ENCODE measurements at places on chromosomes 6 and 20.

DNA sequence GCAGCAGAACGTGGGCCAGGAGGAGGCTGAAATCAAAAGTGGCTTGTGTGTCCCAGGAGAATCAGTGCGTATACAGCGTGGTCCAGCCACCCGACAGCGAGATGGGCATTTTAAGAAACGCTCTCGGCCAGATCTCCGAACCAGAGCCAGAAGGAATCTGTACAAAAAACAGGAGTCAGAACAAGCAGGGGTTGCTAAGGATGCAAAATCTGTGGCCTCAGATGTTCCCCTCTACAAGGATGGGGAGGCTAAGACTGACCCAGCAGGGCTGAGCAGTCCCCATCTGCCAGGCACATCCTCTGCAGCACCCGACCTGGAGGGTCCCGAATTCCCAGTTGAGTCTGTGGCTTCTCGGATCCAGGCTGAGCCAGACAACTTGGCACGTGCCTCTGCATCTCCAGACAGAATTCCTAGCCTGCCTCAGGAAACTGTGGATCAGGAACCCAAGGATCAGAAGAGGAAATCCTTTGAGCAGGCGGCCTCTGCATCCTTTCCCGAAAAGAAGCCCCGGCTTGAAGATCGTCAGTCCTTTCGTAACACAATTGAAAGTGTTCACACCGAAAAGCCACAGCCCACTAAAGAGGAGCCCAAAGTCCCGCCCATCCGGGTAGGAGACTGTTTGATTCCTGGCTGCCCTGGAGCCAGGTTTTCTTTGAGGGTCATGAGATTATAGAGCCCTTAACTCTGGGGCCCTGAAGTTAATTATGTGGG, 75.3 kb downstream of the ASXL1 start:
- no peak for DNase-seq

GRCh38 chr6:1762203-1762602, 152.5 kb downstream of the FOXC1 start:
- no peak for DNase-seq

DNA sequence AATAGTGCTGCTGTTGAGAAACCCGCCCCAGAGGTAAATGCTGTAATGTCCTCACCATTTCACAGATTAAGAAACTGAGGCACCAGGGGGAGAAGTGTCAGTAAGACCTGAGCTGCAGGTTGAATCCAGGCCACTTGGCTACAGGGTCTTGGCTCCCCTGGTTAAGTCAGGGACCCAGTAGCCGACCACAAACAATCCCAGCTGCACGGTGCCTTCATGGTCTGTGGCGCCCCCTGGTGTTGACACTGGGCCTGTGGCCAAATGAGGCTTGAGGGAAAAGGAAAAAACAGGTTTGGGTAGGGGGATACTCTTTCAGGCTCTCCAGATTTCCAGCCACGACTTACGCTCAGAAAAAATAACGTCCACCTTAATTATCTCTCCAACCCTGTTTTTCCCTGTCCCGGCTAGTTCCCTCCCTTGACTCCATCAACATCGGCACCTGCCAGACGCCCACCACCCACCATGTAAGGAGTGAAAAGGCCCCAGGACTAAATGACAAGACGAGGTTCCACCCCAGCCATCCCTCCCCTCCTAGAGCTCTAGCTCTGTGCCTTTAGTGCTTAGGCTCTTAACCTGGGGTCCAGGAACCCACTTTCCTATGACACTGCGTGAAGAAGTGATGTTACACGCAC, 47.7 kb upstream of the POLR1H start:
- peak; percentile 63 for DNase-seq

GRCh38 chr6:130365166-130366106, at the start of gene TMEM200A:
Gene TMEM200A (plus strand): TSS chr6:130366017. CDS start chr6:130440423, 74,406 bp downstream.
- DNase-seq: peak; percentile 60

DNA sequence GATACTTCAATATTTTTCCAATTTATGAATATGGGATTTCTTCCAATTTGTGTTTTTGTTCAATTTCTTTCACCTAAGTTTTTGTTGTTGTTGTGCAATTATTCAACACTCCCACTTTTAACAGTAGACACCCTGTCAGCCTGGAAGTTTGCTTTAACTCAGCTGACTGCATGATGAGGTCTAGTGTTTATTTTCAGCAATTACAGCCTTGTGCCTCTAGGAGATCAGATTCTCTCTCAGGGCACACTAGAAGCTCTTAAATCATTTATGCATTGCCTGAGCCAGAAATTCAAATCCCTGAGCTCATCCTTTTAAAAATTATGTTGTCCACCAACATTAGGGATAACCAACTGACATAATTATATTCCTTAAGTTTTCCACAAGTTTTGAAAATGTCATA, 85.7 kb downstream of the MRAP2 start:
- DNase-seq: no peak

GRCh38 chr6:27972750-27973149, 15.7 kb downstream of the OR2B6 start:
- DNase-seq: no peak

DNA sequence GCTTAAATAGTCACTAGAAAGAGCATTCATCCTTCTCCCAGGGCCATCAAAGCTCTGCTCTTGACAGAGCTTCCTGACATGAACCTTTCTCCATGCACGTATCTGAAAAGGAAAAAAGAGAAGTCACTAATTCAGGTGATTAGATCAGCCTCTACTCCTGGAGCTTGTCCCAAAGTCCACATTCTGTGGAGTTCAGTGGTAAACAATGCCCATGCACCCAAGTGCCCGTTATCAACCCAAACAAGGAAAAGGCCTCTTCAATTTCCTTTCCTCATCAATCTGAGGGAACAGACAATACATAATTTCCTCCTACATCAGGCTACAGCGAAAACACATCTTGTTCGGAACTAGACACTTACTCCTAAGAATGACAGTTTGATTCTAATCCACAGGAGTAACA, 129.2 kb upstream of the PCSK2 start:
- DNase-seq: no peak

DNA sequence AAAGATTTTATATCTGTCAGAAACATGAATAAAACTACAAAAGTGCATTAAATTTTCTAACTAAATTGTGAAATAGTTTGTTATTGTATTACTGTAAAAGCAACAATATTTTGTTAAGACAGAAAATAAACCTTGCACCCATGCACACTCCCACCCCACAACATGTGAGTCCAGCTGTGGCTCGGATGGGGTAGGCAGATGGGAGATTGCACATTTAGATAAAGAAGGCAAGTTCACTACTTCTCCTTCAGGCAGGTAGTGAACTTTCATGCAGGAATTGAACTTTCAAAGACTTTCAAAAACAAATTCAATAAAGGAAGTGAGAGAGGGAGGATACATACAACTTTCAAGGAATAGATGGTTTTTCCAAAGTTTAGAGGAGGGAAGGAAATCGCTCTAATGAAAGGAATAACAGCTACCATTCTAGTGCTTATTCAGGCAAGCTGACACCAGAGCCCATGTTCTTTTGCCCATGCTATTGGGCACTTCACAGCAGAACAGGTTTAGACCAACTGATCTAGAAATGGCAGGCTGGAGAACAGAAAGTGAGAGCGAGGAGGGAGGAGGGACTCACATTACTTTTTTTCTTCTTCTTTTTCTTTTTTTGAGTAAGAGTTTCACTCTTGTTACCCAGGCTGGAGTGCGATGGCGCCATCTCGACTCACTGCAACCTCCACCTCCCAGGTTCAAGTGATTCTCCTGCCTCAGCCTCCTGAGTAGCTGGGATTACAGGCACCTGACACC, 28.5 kb downstream of the SF3B5 start:
- DNase-seq: peak; percentile 19

- no peak for DNase-seq
Measured at GRCh38 chr20:19943061-19943521, 74.1 kb upstream of the NAA20 start.

GRCh38 chr6:1554476-1555310, 55.0 kb upstream of the FOXC1 start:
- peak; percentile 81 for DNase-seq

GRCh38 chr6:150940941-150941340, 75.4 kb downstream of the MTHFD1L start:
- DNase-seq: no peak

GRCh38 chr20:19465536-19465935, 253.1 kb downstream of the SLC24A3 start:
- DNase-seq: no peak

GRCh38 chr6:14865531-14866100, 380.3 kb upstream of the JARID2 start:
- no peak for DNase-seq

DNA sequence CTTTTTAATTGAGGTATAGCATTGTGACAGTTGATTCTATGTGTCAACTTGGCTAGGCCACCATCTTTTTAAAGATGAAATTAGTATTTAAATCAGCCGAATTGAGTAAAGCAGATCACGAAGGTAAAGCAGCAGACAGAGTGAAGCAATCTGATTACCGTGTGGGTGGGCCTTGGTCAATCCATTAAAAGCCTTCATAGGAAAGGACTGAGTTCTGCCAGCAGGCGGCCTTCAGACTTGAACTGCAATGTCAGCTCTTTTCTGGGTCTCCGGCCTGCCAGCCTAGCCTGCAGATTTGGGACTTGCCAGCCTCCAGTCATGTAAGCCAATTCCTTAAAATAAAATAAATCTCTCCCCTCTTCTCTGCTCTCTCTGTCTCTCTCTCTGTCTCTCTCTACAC, 22.4 kb upstream of the TGM2 start:
- DNase-seq: no peak

- no peak for DNase-seq
Measured at GRCh38 chr6:35409245-35409644, 42.9 kb upstream of the FANCE start.

DNA sequence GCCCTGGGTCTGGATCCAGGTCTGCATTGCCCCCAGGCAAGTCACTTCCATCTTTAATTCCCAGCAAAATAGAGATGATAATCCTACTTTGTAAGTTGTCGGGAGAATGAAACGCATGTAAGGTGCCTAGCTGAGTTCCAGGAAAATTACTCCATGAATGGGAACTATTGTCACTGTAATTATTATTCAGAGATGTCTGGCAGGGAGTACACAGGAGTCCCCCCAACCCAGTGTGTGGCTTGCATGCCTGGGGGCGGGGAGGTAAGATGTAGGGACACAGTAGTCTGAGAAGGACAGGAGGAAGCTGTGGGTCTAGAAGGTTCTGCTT, 85.4 kb downstream of the CD40 start:
- DNase-seq: no peak

GRCh38 chr6:36110050-36110449, 20.3 kb upstream of the MAPK13 start:
- no peak for DNase-seq

- peak; percentile 3 for DNase-seq
Measured at GRCh38 chr6:46491628-46492547, 639 bp upstream of the RCAN2 start.

- no peak for DNase-seq
Measured at GRCh38 chr6:75991941-75992340, 80.5 kb downstream of the IMPG1 start.

DNA sequence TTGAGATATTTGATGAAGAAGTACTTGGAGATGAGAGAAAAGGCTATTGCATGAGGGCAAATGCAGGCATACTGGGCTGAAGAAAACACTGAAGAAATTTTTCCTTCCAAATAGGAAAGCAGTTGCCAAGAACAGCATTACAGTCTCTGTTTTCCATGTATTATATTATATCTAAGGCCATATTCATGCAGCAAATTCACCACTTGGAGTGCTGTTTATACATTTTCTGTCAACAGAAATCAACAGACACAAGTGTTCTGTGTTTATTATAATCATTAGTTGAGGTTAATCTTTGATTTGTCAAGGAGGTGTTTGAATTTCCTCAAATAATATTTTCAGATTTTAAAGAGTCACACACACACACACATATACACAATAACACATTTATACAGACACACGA, 268.8 kb upstream of the PLCB4 start:
- DNase-seq: no peak

- no peak for DNase-seq
Measured at GRCh38 chr6:107866606-107867301, 42.6 kb upstream of the SCML4 start.

GRCh38 chr6:35468980-35469750, 964 bp downstream of the RPL10A start:
- peak; percentile 51 for DNase-seq

DNA sequence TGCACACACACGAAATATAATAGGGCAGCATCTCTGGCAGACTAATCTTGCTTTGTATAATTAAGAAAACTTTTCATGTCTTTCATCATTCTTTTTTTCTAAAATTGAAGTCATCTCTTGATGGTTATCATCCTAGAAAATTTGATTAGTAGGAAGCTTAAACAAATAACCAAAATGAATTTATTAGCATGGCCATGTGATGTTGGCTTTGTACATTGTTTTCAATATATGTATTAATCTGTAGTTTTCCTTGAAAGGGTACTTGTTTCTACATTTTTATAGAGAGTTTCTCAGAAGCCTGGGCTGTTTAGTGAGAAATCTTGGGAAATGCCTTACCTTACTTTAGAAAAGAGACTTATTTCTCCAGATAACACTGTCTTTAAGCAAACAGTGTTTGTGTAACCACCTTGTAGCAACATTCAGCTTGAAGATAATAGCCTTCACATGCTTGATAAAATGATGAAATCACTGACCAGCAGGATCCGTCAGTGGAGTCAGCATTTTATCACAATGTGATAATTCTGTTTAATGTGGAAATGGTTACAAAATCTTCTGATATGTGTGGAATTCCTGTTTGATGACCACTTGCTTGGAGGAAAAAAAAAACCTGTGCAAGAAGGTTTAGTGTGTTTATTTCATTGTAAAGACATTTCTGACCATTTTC, 147.8 kb downstream of the MACROD2 start:
- DNase-seq: no peak

DNA sequence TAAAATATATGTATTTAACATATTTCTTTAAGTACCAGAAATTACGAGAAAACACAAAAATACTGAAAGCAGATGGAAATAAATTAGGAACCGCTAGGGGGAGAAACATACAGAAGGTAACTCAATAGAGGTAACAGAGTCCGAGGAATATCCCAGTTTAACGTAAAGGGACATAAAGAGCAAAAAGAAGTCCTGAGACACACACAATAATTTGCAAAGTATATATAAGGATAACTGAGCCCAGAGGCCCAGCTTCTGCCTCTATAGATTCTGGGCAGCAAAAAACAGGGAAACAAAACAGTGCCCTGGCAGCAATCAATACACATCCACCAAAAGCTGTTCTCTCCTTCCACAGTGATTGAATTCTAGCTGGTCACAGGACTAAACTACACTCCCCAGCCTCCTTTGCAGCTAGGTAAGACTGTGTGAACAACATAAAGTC, 15.1 kb downstream of the TBC1D32 start:
- no peak for DNase-seq

DNA sequence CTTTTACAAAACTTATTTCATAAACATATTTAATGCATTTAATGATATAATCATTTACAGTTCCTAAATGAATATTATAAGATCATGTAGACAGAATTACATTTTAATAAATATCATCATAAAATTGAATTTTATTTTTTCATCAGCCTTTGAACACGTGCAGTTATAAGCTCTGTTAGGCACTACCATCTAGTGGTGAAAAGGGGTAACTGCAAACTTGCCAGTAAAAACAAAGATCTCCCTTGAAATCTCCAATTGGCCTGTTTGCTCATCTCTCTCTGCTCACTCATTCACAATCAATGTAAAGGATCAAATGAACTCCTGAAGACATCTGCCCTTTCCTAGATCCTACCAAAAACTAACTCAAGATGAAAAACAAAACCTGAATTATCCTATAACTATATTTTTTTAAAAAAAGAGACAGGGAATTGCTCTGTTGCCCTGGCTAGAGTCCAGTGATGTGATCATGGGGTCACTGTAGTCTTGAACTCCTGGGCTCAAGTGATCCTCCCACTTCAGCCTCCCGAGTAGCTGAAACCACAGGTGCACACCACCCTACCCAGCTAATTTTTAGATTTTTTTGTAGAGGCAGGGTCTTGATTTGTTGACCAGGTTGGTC, 31.7 kb downstream of the SAMHD1 start:
- no peak for DNase-seq
